ENCODE measurements at places on chromosomes 12 and 14.

- DNase-seq = no peak
These were observed 17.4 kb upstream of the PTGR2 start for GRCh38 chr14:73834261-73834625.

DNA sequence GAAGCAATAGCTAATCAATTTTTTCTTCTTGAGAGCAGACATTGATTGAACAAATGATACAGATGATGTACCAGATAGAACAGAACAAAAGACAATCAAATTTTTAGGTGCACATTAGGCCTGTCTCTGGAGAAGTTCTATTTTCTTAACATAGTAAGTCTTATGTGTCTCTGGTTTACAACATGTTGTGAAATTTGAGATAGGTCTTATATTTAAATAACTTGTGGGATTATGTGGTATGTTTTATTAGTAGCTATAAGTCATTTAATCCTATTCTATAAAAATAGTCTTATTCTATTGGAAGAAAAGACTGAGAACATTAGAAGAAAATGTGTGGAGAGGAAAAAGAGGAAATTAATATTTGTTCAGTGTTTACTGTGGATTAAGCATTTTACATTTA, 358.0 kb downstream of the ATP23 start:
- DNase-seq = no peak

- no peak for DNase-seq
These were observed 13.8 kb upstream of the NELL2 start for GRCh38 chr12:44889926-44890325.

GRCh38 chr12:131101703-131102492, 148.2 kb downstream of the ADGRD1 start:
- DNase-seq = no peak
